Stimulated activated CD8-positive, alpha-beta memory T cell treated with anti-CD3 and anti-CD28 coated beads, Interleukin-4, amount 100 ng/mL, for 4 hours (primary cell): ENCODE measurements at places on chromosomes 7 and 10.

- DNase-seq: no peak
Measured at GRCh38 chr10:1048349-1048731, 579 bp downstream of the IDI1 start.

GRCh38 chr10:33145451-33146188, 187.6 kb upstream of the ITGB1 start:
- no peak for DNase-seq

DNA sequence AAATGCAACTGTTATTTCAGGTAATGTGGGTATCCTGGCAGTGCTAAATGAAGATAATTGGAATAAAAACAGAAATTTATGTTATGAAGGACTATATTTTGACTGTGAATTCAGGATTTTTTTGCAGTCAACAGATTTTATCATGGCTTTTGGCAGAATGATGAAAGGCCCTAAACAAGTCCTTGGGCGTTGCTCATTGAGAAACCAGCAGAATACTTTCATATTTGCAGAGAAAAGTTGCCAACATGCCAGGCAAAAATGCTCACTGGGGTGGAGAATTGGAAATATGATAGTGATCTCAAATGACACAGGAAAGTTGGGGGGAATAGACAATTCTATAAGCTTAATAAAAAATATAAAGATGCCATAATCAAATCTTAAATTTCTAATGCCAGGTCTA, 121.1 kb downstream of the GPR85 start:
- DNase-seq: no peak

DNA sequence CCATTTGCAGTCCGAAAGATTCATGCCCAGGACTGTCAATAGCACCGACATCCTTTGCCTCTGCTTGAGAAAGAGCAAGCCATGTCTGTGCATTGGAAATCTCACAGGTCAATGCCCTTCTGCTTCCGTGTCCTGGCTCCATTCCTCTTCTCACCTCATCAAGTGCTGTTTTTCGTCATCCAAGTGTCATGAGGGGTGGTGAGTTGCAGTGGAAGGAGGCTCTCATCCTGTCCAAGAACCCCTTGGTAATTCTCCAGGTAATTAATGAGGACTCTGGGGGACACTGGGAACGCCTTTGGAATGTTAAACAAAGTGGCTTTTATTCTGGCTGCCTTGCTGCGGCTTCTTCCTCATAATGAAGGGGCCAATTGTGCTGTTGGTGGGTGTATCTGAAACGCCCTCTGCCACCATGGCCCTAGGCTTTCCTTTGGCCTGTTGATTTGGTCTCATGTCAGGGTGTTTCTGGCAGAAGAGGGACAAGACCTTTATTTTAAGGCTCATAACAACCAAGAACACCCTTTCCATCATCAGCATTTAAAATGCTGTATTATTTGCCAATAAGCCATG, 57.7 kb downstream of the PPP1R3C start:
- DNase-seq: no peak

- no peak for DNase-seq
Measured at GRCh38 chr10:32190890-32191491, 134.8 kb upstream of the KIF5B start.

DNA sequence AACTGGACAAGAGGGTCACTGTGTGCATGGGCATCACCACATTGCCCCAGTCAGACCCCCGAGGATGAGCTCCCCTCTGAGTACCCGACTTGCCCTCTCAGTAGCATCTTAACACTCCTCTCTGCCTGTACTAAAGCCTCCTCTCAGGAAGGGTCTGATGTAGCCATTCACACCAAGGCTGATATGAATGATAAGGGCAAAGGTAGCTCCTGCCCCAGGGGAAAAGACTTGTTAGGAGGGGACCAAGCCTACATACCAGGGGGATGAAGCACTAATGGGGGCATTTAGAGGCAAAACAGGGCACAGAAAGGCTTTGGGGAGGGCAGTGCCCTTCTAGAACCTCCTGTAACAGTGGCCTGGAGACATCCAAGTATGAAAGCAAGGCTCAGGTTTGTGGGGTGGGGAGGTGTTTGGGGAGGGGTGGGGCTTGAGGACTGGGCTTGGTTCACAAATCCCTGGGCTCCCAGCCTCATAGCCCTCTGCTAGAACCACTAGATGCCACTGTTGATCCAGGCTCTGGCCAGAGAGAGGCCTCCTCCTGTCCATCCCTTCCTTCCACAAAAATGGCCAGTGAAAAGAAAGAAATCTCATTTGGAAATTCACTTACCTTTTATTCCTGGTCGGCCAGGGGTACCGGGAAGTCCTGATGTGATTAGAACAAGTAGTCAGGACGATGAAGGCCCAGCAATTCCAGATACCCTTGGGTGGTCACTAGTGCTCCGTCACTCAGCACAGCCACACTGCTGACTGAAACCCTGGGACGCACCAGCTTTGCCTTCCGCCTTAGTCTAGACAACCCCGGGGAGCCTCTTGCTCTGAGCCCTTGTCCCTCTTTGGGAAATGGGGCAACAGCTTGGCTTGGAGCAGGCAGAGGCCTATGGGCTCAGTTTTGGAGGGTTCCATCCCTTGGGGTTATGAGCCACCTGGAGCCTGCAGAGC, 40.3 kb downstream of the COL17A1 start:
- no peak for DNase-seq

DNA sequence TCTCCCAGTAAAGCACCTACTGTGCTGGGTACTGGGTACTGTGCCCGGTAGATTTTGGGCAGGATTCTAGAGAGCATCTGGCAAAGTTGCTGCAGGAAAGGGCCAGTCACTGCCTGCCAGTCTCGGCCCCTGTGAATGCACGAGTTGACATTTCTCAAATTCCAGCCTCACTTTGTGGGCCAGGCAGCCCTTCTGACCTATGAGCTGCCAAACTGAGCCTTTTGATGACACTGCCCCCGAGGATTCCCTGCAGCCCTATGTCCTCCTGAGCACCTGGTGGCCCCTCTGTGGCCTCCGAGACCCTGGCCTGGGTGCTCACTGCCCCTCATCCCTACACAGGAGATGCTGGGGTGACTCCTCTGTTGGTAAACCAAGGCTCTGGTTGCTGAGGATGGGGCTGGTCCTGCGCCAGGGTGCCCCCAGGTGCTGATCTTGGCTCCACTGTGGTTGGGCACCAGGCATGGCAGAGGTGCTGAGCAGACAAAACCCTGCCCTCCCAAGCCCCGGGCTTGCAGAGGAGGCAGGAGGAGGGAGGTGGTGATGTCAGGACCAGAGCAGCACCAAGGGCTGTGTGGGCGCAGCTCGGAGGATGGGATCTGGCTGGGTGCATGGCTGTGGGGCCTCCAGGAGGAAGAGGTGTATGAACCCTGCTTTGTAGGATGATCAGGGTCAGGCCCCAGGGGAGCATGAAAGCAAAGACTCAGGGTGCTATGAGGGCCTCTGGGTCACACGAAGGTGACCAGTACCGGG, 16.2 kb downstream of the LHPP start:
- DNase-seq: no peak

- DNase-seq: no peak
Measured at GRCh38 chr7:27173956-27174873, at the start of gene HOXA10. Gene HOXA10 (minus strand): TSS chr7:27174320. CDS start chr7:27174306, 14 bp downstream.

DNA sequence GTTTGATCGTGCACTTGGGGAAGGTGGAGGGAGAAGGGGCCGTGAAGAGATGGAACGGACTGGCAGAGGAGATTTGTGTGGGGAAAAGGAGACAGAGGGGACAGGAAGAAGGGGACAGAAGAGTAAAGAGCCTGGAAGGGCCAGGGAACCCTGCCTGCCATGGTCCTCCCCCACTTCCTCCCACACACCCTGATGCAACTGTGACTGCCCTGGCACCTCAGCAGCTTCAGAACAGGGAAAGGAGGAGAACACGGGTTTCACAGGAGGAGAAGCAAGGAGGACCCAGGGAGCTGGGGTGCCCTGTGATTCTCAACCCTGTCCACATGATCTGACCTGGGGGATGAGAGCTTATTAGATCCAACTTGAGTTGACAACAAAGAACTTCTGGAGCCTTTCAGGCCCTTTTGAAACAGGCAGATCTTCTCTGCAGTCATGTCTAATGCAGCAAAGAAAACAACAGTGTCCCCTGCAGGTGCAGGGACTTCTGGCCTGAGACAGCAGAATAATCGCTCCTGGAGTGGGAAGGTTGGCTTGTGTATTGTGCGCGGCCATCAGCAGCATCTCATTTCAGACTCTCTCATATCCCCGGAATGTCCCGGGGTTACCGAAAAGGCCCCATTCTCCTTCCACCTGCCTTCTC, 421.6 kb downstream of the PAXIP1 start:
- no peak for DNase-seq

GRCh38 chr7:29236649-29237048, 42.1 kb downstream of the CHN2 start:
- DNase-seq: no peak
